Fibroblast of mammary gland (primary cell): ENCODE measurements at places on chromosomes 3 and 15.

DNA sequence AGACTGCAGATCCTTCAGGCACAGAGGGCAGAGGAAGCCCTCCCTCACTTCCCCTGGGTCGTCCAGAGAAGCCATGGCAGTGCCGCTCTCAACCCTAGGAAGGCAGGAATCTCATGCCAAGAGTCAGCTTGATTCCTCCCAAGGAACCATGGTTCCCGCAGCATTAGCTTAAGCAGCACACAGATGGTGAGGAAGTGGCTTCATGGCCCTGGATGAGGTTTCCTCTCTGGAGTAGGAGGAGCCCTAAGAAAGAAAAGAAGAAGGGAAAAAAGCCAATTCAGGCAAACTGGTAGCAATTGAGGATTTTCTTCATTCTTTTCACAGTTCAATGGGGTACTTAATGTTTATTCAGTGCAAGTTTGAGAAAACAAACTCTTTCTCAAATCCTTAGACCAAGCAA is 2.9 kb downstream of the RBSN start:
- no peak for DNase-seq

- no peak for DNase-seq
These were observed 20.2 kb downstream of the HDAC11 start for GRCh38 chr3:13500133-13500885.

- DNase-seq = peak; percentile 59
These were observed 3.6 kb downstream of the WWTR1 start for GRCh38 chr3:149654188-149654601.

GRCh38 chr3:64621726-64622395 is 65.9 kb downstream of the ADAMTS9 start:
- peak; percentile 51 for DNase-seq

DNA sequence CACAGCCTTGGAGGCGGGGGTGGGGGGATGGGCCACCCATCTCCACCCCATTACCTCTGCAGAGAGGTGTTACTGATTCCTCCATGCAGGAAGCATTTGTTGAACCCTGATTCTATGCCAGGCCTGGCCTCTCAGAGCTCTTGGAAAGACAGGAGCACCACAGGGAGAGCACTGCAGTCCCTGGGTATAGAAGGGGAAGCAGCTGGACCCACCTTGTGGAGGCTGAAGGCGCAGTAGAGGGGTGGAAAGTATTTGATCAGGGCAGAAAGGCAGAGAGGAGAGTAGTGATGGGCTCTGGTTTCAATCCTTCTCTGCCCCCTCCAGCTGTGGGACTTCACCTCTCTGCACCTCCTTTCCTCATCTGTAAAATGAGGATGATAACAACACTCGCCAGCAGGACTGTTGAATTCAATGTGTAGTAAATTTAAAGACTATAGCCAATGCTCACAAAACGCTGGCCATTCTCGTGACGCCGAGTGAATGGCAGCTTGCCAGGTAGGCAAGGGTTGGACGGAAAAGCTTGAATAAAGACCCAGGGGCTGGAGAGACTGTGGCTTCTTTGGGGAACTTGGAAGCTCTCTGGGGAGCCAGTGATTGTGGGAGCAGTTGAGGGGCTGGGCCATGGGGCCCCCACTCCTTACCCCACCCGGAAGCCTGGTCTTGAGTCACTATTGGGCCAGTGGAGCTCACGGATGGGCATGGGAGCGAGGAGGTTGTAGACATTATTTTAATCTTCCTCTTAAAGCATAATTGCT is 8.0 kb upstream of the CCDC33 start:
- peak; percentile 31 for DNase-seq

- DNase-seq = no peak
These were observed 105.1 kb downstream of the SNRPN start for GRCh38 chr15:25059698-25060471.

- DNase-seq = no peak
These were observed 2.1 kb upstream of the LCTL start for GRCh38 chr15:66567897-66568296.

GRCh38 chr3:127546554-127546953 is 44.0 kb downstream of the TPRA1 start:
- no peak for DNase-seq

GRCh38 chr3:153244961-153245360 is 82.9 kb downstream of the RAP2B start:
- peak; percentile 75 for DNase-seq

DNA sequence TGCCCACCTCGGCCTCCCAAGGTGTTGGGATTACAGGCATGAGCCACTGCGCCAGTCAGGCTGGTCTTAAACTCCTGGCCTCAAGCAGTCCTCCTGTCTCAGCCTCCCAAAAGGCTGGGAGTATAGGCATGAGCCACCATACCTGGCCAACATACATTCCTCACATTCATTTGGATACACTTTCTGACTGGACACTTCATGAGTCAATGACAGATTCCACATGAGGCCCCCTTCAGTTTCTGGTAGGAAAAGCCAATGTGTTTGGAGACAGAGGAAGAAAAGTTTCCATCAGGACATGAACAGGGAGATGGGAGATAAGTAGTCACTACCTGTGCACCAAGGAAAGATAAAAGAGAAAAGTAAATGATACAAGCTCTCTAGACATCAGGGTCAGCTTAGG is 49.4 kb upstream of the GSK3B start:
- no peak for DNase-seq

DNA sequence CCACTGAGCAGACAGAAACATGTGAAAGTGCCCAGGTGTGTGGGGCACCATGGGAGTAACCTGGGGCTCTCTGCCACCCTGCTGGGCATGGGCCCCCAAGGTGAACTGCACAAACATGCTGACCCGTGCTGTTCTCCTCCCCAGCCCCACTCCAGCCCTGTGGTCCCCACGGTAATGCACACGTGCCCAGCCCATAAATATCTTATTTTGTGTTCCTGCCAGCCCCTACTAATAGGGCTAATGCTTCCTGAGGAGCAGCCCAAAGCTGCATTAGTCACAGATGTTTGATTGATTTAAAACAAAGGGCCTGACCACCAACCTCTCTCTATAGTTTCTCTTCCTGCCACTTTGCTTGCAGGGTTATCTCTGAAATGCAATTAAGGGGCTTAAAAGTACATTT is 95.4 kb downstream of the ABHD5 start:
- no peak for DNase-seq

- no peak for DNase-seq
These were observed 39.1 kb downstream of the NIPA2 start for GRCh38 chr15:22877607-22878006.

- peak; percentile 66 for DNase-seq
These were observed 40.8 kb upstream of the PRR23E start for GRCh38 chr3:127151992-127152650.

DNA sequence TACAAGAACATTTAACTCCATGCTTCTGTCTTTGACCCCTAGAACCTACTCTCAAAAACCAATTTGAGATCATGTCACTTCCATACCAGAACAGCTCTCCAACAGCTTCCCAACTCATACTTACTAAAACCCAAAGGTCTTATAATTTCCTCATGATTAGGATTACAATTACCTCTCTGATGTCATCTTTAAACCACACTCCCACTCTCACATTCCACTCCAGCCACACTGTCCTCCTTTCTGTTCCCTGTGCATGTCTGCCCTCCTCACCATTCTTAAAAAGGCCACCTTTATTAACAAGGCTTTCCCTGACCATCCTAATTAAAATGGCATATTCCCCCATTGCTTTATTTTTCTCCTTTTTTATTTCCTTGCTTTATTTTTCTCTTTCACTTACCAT is 18.9 kb downstream of the PHC3 start:
- peak; percentile 63 for DNase-seq

GRCh38 chr15:60343221-60343970 is 54.4 kb downstream of the ANXA2 start:
- peak; percentile 60 for DNase-seq

DNA sequence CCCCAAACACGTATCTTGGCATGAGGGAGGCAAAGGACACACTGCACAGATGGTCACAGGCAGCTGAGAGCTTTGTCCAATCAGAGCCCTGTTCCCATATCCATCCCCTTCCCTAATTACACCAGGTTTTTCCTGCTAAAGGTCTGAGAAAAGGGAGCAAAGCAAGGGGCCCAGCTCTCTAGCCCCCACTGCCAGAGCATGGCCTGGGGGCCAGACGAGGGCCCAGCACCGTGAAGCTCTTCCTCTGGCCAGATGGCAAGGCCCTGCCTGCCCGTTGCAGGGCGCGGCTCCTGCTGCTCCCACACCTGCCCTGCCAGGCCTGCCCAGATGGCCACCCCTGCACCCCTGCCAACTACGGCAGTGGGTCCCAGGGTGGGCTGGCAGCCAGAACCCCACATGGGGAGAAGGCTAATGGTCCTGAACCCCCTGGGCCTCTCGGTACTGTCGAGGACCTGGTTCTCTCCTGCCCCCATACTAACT is 3.2 kb downstream of the SHF start:
- DNase-seq = no peak

DNA sequence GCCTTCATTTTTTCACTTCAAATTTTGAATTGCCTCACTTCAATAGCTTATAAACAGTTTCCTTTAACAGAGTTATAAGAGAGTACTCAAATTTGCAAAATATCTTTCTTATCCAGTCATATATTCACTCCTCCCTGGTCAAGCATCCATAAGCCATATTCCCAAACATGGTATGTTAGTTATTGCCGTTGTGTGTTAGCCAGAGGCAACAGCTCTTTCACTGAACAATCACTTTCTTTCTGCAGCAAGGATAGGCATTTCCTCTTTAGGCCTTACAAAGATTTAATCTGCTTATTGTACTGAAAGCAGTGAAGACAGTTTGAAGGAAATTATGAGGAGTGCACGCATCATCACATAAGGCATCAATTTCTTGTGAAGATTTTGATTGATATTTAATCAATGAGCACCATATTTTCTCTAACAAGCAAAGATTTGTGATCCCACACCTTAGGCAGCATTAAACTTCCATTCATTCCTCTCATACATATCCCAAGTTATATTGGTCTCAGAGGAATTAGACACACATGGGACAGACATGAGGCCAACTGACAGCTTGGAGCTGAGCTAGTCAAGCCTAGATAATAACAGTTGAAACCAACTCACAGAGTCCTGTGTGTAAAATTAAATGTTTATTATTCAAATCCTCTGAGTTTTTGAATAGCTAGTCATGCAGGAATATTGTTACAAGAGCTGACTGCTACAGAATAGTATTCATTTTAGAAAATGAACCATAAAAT is 80.0 kb upstream of the EPHA6 start:
- DNase-seq = no peak

DNA sequence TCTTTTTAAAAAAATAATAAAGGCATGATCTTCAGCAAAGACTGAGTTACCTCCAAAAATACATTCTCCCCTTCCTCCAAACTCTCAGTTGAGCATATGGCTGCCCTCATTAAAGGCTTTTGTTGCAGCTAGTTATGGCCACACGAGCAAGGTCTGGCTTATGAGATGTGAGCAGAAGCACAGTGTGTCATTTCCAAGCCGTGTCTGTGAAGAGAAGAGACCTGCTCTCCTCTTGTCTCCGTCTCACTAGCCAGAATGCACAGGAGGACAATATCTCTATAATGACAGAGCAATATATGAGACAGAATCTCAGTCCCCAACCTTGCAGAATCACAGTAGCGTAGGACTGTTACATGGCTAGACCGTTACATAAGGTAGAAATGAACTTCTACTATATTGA is 152.3 kb downstream of the MAGI1 start:
- no peak for DNase-seq

DNA sequence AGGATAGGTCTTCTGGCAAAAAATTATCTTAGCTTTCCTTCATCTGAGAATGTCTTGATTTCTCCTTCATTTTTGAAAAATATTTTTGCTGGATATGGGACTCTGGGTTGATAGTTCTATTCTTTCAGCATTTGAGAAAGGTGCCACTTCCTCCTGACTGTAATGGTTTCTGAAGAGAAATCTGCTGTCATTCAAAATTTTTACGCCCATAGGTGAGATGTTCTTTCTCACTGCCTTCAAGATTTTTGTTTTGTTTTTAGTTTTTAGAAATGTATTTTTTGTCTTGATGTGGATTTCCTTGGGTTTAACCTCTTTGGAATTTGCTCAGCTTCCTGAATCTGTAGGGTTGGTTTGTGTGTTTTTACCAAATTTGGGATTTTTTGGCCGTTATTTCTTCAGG is 37.1 kb upstream of the ATP2B2 start:
- DNase-seq = no peak

DNA sequence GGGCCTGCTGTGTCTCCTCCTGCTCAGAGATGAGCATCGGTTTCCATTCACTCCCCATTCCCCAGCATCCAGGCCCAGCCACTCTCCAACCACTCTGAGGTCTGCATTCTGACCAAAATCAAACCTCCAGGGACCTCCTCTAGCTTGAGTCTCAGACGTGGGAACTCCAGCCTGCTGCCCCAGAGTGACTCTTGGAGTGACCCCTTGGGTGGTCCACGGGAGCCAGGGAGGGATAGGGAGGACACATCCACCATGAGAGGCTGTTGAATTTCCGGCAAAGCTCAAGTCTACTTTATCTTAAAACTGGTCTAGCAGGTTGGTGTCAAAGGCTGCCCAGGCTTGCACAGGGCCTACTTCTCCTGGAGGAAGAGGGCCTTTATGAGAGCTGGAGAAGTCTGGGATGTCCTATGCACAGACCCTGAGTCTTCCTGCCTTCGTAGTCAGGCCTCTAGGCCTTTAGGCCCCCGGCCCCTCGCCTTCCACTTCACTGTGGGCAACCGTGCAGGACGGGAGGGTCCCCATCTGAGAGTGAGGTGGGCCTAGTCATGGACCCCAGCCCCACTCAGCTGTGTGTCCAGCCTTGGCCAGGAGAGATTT is 8.9 kb downstream of the CISH start:
- no peak for DNase-seq

DNA sequence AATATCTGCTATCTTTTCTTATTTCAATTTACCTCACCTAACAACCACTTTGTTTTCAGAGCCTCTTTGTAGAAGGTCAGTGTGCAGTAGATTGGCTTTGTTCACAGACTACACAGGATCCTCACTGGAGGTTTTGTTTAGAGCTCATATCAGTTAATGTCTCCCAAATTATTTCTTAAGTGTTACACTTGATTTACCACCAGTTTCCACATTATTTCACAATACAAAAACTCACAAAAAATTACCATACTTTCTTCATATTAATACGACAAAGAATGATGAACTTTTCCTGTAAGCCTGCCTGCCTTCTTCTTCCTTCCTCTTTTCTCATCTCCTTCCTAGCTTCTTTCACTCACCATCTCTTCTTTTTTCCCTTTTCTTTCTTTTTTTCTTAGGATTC is 133.3 kb downstream of the ALCAM start:
- no peak for DNase-seq

DNA sequence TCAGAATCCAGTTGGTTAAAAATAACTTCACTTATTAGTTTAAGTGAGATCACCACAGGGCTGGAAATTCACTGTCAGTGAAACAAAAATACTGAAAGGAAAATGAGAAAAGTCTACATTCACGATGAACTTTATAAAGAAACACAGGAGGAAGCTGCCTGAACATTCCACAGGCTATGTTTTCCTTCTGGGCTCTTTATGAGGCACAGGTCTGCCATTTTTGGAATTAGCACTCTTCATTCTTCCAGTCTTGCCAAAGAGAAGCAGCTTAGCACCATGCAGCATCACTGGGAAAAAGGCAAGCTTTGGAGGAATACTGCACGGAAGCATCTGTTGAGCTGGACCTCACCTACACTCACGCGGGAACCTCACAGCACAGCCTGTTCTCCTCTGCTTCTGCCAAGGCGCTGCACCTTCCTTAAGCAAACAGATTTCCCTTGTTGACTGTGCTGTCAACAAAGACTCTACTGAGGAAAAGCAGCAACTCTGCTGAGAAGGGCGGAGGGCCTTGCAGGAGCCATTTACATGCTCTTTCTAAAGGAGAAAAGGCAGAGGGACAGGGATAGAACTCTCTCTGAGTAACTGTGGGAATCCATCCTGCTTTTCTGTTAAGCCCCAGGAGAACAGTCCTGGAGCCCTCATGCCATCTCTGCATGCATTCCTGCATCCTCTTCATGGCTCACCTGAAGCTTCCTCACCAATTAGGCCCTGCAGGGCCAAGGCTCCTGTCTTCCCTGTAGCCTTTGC is 15.7 kb downstream of the SUSD5 start:
- DNase-seq = no peak
